Epithelial cell of prostate (primary cell): ENCODE measurements at places on chromosomes 13 and 19.

DNA sequence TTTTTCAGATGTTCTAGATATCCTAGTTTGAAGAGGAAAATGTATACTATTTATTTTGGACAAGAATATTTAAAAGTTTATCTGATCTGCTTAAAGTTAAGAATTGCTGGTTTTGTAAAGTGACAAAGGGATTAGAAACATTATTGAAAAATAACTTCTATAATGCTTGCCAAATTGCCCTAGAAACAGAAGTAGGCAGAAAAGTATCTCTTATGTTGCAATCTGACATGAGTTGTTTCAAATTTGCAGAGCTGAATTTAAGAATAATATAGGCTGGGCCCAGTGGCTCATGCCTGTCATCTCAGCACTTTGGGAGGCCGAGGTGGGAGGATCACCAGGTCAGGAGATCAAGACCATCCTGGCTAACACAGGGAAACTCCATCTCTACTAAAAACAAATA is 777.1 kb downstream of the LIG4 start:
- DNase-seq, result no peak

DNA sequence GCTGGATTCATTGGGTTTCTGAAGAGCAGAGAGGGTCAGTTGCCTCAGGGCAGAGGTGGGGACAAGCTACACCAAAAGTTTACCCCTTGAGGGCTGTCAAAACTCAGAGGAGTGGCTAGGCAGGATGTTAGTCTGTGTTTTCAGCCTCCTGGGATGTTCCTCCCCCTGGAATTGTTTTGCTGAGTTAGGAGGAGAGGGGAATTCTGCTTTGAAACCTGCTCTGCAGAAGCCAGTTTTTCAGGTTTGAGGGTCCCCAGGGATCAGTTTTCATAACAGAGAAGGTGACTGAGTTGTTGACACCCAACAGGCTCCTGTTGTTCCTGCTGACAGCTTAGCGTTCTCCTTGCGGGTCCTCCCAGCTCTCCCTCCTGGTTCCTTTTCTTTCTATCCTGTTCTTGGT is 121.9 kb upstream of the TMTC4 start:
- no peak for DNase-seq

DNA sequence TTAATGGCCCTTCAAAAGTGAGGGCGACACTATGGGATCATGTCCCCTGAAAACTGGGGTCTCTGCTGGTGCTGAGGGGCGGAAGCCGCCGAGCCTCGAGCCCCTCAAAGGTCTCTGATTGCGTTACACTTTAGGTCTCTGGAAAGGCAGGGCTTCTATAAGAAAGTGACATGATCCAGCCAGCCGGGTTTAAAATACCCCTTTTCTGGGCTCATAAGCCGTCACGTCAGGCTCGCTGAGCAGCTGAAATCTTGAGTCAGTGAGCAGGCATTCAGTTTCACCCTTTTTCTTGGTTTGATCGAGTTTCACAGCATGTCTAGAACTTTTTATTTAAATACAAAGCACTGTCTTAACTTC is 600 bp upstream of the HMGB1 start:
- no peak for DNase-seq

DNA sequence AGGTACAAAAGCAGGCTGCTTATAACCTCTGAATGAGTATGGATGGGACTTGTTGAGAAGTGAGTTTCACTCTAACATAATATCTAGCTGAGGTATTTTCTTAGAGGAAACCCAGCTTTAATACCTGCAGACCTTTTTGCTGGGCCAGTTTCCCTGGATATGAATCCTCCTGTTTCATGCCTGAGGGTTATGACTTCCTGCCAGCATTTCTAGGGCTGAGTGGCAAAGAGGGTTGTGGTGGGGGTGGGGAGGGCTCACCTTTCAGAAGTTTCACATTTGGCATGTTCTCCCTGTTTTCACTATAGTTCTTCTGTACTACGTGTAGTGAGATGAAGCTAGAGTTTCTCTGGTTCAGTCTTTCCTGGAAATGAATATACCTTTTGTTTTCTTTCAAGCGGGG is 73.7 kb downstream of the LACC1 start:
- no peak for DNase-seq

DNA sequence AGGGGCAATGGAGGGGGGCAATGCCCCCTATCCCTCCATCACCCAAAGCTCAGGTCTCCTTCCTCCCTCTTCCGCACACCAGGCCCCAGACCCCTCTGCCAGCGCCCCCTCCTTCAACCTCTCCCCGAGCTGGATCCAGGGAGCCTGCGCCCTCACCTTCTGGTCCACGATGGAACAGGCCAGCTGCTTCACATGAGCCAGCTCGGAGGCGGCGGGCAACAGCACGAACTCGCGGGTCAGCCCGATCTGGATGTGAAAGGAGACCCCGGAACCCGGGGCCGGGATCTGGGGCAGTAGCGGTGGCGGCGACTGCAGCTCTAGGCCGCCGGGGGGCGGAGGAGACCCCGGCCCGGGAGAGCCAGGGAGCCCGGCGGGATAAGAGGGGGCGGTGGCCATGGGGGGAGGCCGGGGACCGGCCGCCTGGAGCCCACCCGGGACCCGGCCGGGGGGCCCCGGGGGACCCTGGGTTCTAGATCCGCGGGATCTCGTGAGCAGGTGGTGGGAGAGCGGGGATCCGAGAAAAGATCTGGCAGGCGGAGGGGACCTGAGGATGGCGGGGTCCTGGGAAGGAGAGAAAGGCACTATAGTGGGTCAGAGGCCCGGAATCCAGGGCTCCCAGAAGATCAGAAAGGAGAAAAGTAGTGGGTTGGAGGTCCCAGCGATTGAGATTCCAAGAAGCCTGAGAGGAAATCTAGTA is 791 bp downstream of the PRKD2 start:
- DNase-seq, result no peak
